HS-5 (cell line): ENCODE measurements at places on chromosomes 16 and 17.

DNA sequence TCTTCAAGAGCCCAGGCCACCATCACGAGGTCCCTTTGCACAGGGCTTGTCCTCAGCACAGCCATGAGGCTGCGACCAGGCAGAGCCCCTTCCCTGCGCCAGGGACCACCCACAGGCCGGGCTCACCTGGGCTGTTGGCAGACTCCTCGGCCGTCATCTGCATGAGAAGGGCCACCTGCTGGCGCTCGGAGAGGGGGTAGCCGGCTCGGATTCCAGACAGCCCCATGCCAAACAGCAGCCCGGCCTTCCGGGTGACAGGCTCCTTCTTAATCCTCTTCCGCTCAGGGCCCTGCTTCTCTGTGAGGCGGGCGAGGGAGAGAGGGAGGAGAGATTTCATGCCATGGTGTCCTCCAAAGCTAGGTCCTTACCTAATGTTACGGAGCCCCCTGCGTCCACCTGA, 73.4 kb downstream of the ZNF778 start:
- no peak for DNase-seq

GRCh38 chr17:78144147-78144719, 2.0 kb upstream of the C17orf99 start:
- no peak for DNase-seq

GRCh38 chr16:1042049-1042744, 30.4 kb upstream of the SSTR5 start:
- no peak for DNase-seq

GRCh38 chr17:3511852-3512504, 36.2 kb downstream of the ASPA start:
- DNase-seq = no peak

GRCh38 chr17:34300652-34301370, 15.3 kb downstream of the CCL11 start:
- DNase-seq = no peak
